Neuronal stem cell (in vitro differentiated cells): ENCODE measurements at places on chromosomes 7 and 10.

DNA sequence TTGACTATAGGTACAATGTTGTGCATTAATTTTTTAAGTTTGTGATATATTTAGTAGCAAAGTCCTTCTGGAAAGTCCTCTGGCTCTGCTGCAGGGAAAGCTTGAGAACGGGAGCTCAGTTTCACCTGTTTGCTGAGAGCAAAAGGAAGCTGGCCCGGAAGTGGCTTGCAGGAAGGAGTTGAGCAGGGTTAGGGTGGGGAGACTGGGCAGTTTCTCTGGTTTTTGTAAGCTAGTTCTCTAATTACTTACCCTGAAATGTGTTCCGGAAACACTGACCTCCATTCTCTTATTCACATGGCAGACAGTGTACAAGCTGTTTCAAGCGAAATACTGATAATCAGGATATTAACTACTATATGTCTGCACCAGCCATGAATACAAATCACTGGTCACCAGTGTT lies 22.3 kb downstream of the MAP3K8 start:
- no peak overlapping the region for H3K4me3 ChIP-seq
- no peaks in the 10 kb centered on the region for H3K4me1 ChIP-seq
- no peaks in the 10 kb centered on the region for H3K27me3 ChIP-seq
- H3K27ac ChIP-seq = no peak overlapping the region
- H3K36me3 ChIP-seq = peaks cover 34% of the 10 kb centered on the region
- no peak for DNase-seq

DNA sequence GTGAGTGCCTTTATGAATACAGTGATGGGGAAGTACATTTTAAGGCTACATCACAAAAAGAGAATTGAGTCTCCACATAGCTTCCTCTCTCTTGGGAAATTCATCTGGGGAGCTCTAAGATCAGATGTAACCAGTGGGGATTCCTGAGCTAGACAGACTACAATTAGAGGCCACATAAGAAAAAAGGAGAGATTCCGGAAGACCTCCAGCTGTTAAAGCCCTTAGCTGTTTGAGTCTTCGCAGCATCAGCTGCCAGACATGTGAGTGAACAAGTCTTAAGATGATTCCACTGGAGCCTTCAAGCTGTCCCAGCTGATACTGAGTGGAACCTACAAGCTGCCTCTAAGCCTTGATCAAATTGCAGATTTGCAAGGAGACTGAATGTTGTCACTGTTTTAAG lies 448.5 kb downstream of the NXPH1 start:
- no peaks in the 10 kb centered on the region for H3K4me1 ChIP-seq
- peak; percentile 20 for DNase-seq
- no peaks in the 10 kb centered on the region for H3K36me3 ChIP-seq
- H3K27ac ChIP-seq = no peak overlapping the region
- H3K27me3 ChIP-seq = no peaks in the 10 kb centered on the region

DNA sequence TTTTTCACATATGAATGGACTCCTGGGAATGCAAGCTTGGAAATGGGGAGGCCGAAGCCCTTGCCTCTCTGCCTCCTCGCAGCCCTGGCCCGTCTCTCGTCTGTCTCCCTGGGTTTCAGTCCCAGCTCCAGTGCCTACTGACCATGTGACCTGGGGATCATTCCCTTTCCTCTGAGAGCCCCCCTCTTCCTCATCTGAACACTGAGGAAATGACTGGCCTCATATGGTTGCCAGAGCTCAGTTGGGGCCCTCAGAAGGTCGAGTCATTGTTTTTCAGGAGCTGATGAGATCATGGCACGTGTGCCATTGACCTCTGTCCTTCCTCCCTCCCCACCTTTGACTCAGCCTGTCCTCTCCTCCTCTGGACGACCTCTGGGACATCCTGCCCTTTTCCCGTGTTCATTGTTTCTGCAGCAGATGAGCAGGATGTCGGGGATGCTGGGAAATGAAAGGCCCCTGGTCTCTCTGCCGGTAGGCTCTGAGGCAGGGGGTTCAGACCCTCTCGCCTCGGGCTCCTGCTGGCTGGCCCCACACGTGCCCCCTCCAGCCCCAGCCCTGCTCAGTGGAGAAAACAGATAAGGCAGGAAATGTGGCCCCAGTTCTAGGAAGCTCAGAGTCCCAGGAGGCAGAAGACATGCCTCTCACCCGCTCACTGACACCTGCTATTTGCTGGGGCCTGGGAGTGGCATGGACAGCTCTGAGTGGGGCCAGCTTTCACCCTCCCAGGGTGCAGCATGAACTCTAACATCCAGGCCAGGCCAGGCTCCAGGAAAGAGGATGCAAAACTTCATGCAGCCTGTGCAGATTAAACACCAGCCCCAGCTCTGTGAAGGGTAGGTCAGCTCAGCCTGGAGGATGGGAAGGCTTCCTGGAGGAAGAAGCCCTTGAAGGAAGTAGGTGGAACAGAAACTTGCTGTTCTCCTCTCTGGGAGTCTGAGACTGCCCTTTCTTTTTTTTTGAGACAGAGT lies 8.3 kb upstream of the PPP1R35 start:
- H3K4me1 ChIP-seq = peaks cover 5% of the 10 kb centered on the region
- H3K27me3 ChIP-seq = no peaks in the 10 kb centered on the region
- H3K27ac ChIP-seq = no peak overlapping the region
- H3K4me3 ChIP-seq = peak overlapping the region; percentile 4

DNA sequence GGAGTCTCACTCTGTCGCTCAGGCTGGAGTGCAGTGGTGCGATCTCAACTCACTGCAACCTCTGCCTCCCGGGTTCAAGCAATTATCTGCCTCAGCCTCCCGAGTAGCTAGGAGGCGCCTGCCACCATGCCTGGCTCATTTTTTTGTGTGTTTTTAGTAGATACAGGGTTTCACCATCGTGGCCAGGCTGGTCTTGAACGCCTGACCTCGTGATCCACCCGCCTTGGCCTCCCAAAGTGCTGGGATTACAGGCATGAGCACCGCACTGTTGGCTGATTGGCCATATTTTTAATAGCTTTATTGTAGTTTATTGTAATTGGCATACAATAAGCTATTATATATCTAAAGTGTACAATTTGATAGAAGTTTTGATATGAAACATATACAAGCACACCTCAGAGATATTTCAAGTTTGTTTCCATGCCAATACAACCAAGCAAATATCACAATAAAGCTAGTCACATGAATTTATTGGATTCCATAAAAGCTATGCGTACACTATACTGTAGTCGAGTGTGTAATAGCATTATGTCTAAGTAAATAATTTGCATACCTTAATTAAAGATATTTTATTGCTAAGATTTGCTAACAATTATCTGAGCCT lies 5.6 kb downstream of the PLEKHS1 start:
- no peaks in the 10 kb centered on the region for H3K27me3 ChIP-seq
- no peak overlapping the region for H3K4me3 ChIP-seq
- no peak for DNase-seq
- H3K36me3 ChIP-seq = no peaks in the 10 kb centered on the region
- peaks cover 3% of the 10 kb centered on the region for H3K4me1 ChIP-seq

GRCh38 chr7:108537229-108537628 lies 11.3 kb upstream of the PNPLA8 start:
- H3K27me3 ChIP-seq = no peaks in the 10 kb centered on the region
- DNase-seq = no peak
- no peak overlapping the region for H3K27ac ChIP-seq
- no peak overlapping the region for H3K4me3 ChIP-seq
- H3K36me3 ChIP-seq = no peaks in the 10 kb centered on the region

GRCh38 chr10:122510736-122511135 lies 49.4 kb downstream of the HTRA1 start:
- peaks cover 5% of the 10 kb centered on the region for H3K36me3 ChIP-seq
- no peaks in the 10 kb centered on the region for H3K27me3 ChIP-seq
- no peak for DNase-seq
- H3K27ac ChIP-seq = no peak overlapping the region
- no peak overlapping the region for H3K4me3 ChIP-seq
- H3K4me1 ChIP-seq = no peaks in the 10 kb centered on the region

DNA sequence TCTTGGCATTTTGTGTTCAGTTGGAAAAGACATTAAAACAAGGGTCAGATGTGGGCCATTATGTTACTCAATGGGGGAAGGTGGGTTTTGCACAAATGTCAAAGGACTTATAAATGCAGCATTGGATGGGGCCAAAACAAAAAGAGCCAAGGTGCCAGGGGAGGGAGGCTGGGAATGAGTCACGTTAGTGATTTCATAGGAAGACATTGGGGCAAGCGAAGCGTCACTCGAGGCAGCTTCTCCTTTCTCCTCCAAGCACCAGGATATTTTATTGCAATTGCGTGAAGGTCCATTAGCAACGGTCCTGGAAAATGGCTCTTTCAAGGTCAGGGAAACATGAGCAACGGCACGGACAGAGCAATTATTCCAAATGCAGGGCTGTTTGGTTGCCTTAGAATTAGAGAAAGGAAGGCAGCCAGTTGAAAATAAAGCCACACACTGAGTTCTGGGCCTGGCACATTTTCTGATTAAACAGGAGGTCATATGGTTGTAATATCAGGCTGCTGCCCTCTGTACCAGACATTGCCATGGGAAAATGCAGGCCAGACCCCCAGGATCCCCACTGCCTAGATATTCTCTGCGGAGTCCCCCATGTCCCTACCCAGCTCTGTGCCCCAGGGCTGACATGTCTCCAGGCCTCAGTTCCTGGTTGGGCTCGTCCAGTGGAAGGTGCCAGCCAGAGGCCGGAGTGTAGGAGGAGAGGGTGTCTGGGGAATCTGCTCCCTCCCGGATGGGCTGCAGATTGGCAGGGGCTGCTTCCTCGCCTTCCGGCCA lies 63.3 kb upstream of the NANOS1 start:
- no peak overlapping the region for H3K4me3 ChIP-seq
- no peak for DNase-seq
- H3K27me3 ChIP-seq = no peaks in the 10 kb centered on the region
- H3K4me1 ChIP-seq = peaks cover 10% of the 10 kb centered on the region
- H3K36me3 ChIP-seq = no peaks in the 10 kb centered on the region

DNA sequence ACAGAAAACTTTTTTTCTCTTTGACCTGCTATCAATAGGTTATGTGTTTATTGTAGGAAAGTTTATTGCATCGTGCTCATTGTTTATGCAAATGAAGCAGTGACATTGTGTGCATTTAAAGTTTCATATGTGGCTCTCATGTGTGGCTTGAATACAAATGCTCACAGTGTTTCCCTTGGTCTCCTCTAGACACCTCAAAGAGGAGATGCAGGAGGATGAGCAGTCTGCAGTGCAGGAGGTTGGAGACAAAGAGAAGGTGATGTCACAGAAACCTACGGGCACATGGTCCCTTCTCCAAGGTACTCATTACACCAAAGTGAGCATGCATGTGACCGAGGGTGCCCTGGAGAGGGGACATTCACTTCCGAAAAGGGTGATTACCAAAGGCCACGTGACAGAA lies 430.2 kb downstream of the INHBA start:
- no peaks in the 10 kb centered on the region for H3K27me3 ChIP-seq
- no peaks in the 10 kb centered on the region for H3K4me1 ChIP-seq
- H3K27ac ChIP-seq = no peak overlapping the region
- H3K4me3 ChIP-seq = no peak overlapping the region
- no peaks in the 10 kb centered on the region for H3K36me3 ChIP-seq

- no peak overlapping the region for H3K27ac ChIP-seq
- no peak overlapping the region for H3K4me3 ChIP-seq
- DNase-seq = no peak
- H3K27me3 ChIP-seq = no peaks in the 10 kb centered on the region
- H3K36me3 ChIP-seq = no peaks in the 10 kb centered on the region
Measured at GRCh38 chr10:79380125-79380945, 33.1 kb downstream of the PPIF start.
